Inflammatory macrophage (primary cell): ENCODE measurements at places on chromosomes 2 and 18.

GRCh38 chr18:55268151-55268601 lies 308.9 kb upstream of the CCDC68 start:
- peak; percentile 29 for DNase-seq

GRCh38 chr18:22188559-22189267 lies 19.3 kb downstream of the GATA6 start:
- no peak for DNase-seq

DNA sequence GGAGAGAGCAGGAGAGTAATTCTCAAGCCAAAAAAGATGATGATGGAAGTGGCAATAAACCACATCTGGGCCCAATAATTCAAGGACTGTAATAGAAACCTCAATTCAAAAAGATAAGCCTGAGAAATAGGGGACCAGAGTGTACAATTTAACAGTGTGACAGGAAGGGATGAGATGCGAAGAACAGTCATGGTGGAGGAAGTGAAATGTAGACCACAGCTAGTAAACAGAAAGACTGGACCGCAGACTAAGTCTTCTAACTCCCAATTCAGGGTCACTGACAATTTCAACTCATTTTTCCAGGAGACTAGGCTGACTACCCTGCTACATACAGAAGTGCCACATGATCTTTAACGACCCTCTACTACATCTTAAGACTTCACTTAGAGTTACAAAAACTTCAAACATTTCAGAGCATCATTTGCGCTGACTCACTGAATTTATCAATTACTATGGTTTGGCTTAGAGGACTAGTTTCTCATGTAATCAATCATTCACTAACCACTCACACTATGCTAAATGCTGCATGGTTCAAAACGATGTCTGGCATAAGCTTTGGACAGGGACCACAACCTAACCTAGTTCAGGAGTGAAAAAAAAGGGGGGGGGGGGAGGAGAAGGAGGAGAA lies 9.0 kb downstream of the CUL3 start:
- no peak for DNase-seq

- DNase-seq = no peak
These were observed 179.7 kb downstream of the ICOS start for GRCh38 chr2:204116159-204116792.

DNA sequence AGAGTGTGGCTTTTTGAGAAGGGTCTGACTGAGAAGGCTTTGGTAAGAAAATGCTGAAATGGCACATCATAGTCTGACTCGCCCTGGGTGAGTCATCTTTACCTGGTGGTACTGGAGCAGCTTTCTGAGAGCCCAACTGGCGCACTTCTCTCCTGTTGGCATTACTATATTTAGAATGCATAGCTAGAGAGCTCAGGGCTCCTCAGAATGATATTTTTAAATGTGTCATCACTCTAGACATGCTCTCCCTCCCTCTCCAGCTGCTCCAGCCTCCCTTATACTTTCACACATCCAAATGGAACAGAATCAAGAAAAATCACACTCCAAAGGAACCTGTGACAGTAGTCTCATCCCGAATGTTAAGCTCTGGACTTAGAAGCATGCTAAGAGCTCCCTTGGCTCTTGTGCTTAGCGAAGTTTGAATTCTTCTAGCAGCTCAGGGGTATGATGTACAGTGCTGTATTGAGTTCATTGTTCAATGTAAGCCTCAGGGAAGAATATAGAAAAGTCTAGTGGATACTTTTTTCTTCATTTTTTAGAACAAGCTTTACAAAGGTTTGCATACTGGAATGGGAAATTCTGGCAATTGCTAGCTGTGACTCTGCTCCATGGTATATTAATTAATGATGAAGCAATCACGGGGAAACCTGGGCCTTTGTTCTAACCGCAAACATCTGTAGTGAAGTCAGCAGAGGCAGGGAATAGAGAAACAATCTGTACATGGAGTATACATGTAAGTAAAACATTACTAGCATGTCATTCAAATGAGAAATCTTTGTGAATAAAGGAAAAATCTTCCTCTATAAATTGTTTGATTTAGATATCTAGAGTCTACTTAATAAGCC lies 751.2 kb upstream of the NRXN1 start:
- DNase-seq = no peak

- no peak for DNase-seq
These were observed 27.8 kb upstream of the SERPINB12 start for GRCh38 chr18:63514326-63514725.
